ENCODE measurements at places on chromosomes 5 and 9. TPM values are rescaled to one million over a fixed set of nuclear protein-coding genes. Genes with fewer than 3 reads are reported as not detected.

- peaks cover 13% of the 10 kb centered on the region for H3K36me3 ChIP-seq
- peaks cover 6% of the 10 kb centered on the region for H3K4me1 ChIP-seq
- no peak for DNase-seq
These were observed 1.2 kb downstream of the LCN9 start for GRCh38 chr9:135664266-135664665.

DNA sequence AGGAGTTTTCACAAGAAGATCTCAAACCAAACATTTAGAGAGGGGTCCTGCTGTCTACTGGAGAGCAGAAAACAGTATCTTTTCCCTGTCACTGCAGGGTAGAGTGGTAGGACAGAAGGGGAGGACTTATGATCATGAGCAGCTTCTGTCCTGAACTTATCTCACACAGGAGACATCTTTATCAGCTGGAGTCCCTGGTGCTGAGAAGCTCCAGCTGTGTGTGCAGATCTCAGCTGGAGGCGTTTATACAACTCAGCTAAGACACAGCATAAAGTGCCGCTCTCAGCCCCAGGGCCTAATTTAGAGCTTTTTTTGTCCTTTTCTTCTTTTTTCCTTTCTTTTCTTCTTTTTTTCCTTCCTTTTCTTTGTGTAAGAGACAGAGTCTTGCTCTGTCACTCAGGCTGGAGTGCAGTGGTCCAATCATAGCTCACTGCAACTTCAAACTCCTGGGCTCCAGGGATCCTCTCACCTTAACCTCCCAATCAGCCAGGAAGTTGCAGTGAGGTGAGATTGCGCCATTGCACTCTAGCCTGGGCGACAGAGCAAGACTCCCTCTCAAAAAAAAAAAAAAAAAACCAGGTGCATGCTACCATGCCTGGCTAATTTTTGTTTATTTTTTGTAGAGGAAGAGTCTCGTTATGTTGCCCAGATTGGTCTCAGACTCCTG is 31.9 kb downstream of the CCDC125 start:
- H3K4me1 ChIP-seq = no peaks in the 10 kb centered on the region
- no peak overlapping the region for H3K4me3 ChIP-seq
- H3K27ac ChIP-seq = 0 out of 2 replicates have a peak overlapping the region, but pooled peaks have one; percentile 53
- H3K36me3 ChIP-seq = peaks cover 4% of the 10 kb centered on the region
- H3K27me3 ChIP-seq = no peaks in the 10 kb centered on the region

DNA sequence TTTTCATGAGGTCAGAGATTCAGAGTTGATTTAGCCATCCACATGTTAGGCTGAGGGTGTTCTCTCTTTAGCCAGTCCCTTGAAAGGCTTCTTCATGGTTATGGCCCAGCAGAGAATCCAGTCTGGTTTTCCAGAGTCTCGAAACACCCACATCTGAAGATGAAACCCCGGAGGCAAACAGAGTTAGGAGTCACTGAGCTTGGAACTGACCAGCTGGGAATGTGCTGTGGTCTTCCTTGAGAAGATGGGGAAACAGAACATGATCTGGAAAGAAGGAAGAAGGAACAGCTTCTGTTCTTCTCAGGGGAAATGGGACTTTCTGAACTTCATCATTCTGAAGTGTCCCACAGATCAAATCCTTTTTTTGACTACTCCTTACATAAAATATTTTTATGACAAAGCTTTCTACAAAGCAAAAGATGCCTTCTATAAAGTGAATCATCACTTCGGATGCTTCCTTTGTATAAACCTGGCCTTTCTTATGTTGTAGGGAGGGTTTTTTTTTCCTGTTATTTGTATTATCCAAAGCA is 45.4 kb downstream of the ZNF618 start:
- H3K27ac ChIP-seq = no peak overlapping the region
- no peaks in the 10 kb centered on the region for H3K4me1 ChIP-seq
- H3K27me3 ChIP-seq = no peaks in the 10 kb centered on the region

- H3K4me1 ChIP-seq = peaks cover 56% of the 10 kb centered on the region
- DNase-seq = no peak
- H3K27ac ChIP-seq = peak overlapping the region; percentile 44
- peaks cover 2% of the 10 kb centered on the region for H3K36me3 ChIP-seq
These were observed 14.9 kb downstream of the GLDC start for GRCh38 chr9:6630502-6631206.

GRCh38 chr9:76707510-76707909 is 56.7 kb upstream of the PCA3 start:
- no peak for DNase-seq
- no peaks in the 10 kb centered on the region for H3K36me3 ChIP-seq
- peaks cover 7% of the 10 kb centered on the region for H3K4me1 ChIP-seq
- no peak overlapping the region for H3K27ac ChIP-seq
- H3K27me3 ChIP-seq = no peaks in the 10 kb centered on the region

GRCh38 chr5:11931638-11932037 is 27.4 kb upstream of the CTNND2 start:
- DNase-seq = no peak
- H3K36me3 ChIP-seq = no peaks in the 10 kb centered on the region
- H3K4me1 ChIP-seq = no peaks in the 10 kb centered on the region
- H3K4me3 ChIP-seq = no peak overlapping the region
- no peaks in the 10 kb centered on the region for H3K27me3 ChIP-seq

DNA sequence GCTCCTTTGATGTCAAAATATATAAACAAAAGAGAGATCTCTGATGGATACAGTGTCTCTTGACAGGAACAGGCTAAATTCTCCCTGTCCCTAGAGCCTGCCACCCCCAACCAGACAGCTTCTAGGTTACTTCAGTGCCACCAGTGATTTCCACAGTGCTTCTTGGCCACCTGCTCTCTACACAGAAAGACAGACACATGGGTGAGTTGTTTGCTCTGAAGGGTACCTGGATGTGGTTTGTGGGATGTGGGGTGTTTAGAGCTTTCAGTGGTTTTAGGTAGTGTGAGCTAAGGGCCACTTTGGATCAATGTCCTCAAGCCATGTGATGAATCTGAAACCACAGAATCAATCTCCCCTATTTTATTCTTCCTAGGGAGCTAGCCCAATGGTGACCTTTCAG is 125.4 kb downstream of the ANKRD18B start:
- peaks cover 4% of the 10 kb centered on the region for H3K27me3 ChIP-seq
- no peaks in the 10 kb centered on the region for H3K4me1 ChIP-seq
- no peaks in the 10 kb centered on the region for H3K36me3 ChIP-seq
- no peak for DNase-seq
- H3K4me3 ChIP-seq = no peak overlapping the region

STC2 gene
- total RNA-seq = 38.5 TPM

JADE2 gene
- total RNA-seq = 46.2 TPM

FOXD4L5 gene
- total RNA-seq = 0.07 TPM

All from WTC11 (cell line).